ENCODE measurements at places on chromosomes 13 and 19. TPM values are rescaled to one million over a fixed set of nuclear protein-coding genes. Genes with fewer than 3 reads are reported as not detected.

The MIA gene
- total RNA-seq: not detected

The SAFB2 gene
- total RNA-seq: 84.2 TPM

The TMEM145 gene
- not detected for total RNA-seq

The LILRB2 gene
- total RNA-seq: not detected

GRCh38 chr19:3982701-3983541, 2.3 kb downstream of the EEF2 start:
- H3K4me1 ChIP-seq: peaks cover 51% of the 10 kb centered on the region
- peaks cover 64% of the 10 kb centered on the region for H3K36me3 ChIP-seq
- H3K27me3 ChIP-seq: no peaks in the 10 kb centered on the region
- DNase-seq: no peak

DNA sequence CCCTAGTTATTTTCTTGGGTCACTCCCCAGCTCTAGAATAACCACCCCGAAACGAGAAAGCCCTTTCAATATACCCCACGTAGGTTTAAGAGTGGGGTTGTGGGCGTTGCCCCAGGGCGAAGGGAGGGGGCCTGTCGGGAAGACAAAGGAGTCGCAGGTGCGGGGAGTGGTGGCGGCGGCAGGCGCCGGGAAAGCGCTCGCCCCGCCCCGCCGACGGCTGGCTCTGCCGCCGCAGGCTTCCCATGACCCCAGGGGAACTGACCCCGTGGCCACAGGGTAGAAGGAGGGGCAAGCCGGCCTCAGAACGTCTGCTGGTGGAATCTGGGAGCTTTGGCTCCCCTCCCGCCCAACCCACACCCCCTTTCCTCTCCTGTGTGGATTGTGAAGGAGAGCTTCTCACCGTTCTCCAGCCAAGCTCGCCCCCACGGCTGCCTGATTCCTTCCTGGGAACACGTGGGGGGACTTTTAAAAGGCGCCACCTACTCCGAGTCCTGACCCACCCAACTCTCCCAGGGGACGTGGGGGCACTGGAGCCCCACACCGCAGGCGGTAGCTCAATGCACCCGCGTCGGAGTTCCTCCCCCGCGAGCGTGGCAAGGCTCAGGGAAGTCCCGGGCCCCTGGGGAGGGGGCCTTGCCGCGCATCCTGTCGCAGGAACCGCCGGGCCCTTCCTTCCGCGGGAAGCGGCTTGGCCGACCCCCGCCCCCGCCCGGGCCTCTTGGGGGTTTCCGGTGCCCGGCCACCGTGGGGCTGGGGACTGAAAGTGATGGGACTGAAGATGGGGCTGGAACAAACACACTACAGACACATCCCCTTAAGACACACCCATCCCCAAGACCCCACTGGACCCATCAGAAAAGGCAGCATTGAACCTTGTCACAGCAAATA, 5.5 kb downstream of the IER2 start:
- H3K4me3 ChIP-seq: peak overlapping the region; percentile 99
- peak overlapping the region; percentile 94 for H3K27ac ChIP-seq
- peak; percentile 86 for DNase-seq

DNA sequence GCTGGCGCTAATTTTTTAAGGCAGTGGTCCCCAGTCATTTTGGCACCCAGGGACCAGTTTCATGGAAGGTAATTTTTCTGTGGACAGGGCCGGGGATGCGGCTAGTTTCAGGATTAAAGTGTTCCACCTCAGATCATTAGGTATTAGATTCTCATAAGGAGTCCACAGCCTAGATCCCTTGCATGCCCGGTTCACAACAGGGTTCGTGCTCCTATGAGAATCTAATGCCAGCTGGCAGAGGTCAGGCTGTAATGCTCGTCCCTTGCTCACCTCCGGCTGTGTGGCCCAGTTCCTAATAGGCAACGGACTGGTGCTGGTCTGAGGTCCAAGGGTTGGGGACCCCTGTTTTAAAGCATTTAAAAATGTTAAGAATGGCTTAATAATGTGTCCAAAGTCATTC, 54.1 kb downstream of the GPC6 start:
- no peak overlapping the region for H3K27ac ChIP-seq
- no peak for DNase-seq
- H3K27me3 ChIP-seq: no peaks in the 10 kb centered on the region
- H3K4me1 ChIP-seq: no peaks in the 10 kb centered on the region
- H3K36me3 ChIP-seq: no peaks in the 10 kb centered on the region

DNA sequence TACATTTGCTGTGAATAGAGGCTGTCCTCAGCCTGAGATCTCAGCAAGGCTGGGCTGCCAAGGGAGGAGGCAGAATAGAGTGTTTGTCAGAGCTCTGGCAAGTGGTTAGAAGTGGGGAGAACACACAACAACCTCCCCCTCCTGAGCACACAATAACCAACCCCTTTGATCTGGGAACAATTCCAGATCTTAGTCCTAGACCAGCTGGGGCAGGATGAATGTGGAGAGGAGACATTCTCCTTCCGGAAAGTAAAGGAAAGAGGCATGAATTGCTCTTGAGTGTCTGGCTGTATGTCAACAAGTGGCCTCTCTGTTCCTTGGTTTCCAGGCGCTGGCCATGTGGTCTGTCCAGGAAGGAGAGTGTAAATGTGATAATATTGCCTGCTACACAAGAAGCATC, 114.9 kb upstream of the TMTC4 start:
- H3K36me3 ChIP-seq: no peaks in the 10 kb centered on the region
- H3K27ac ChIP-seq: no peak overlapping the region
- peaks cover 12% of the 10 kb centered on the region for H3K4me1 ChIP-seq
- no peak overlapping the region for H3K4me3 ChIP-seq
- DNase-seq: no peak
- H3K27me3 ChIP-seq: peaks cover 8% of the 10 kb centered on the region
